ENCODE measurements at places on chromosomes 2 and 18.

GRCh38 chr2:28895189-28895893, 874 bp downstream of the WDR43 start:
- no peak for DNase-seq

- no peak for DNase-seq
These were observed 498.3 kb downstream of the RIT2 start for GRCh38 chr18:42617221-42617620.

DNA sequence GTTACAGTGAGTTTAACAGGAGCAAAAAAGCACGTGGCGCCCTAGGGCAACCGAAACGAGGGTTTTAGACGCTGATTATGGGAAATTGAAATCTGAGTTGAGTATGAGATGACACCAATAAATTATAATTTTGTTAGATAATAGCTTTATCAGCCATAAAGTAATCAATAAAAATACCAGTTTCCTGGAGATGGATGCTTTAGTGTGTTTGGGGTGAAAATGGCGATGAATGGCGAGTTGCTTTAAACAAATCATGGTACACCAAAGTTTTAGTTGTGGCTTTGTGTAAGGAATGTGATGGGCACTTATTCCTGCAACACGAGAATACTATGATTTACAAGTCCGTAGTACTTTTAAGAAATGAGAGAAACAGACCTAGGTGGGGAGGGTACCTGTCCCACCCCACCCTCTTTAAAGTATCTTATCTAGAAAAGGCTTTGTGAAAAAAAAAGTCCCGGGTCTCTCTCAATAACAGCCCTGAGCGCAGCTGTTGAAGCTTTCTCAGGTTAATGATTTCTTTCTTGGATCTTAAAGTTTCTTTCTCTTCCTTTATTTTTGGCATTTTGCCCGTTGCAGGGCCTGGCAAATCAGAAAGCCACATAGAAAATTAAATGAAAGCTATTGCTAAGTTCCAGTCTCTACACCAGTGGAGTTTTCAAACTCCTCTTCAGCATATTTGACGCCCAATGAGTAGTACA, 1.5 kb upstream of the RRM2 start:
- DNase-seq, result no peak

DNA sequence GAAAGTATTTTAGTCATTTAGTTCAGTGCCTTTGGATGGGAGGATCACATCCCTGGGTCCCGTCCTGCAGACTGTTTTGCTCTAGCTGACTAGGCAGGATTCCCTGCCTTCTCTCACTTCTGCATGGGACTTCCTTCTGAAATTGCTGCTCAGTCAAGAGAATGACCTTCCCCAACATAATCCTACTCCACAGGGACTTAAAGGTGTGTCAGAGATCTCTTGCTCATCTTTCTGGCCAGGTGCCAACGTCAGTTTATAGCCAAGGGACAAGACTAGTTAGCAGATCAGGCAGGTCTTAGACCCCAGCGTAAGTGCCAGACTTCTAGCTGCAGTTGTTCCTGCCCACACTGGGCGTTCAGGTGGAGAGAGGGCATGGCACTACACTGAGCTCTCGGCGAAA, 9.5 kb upstream of the IL1B start:
- no peak for DNase-seq

DNA sequence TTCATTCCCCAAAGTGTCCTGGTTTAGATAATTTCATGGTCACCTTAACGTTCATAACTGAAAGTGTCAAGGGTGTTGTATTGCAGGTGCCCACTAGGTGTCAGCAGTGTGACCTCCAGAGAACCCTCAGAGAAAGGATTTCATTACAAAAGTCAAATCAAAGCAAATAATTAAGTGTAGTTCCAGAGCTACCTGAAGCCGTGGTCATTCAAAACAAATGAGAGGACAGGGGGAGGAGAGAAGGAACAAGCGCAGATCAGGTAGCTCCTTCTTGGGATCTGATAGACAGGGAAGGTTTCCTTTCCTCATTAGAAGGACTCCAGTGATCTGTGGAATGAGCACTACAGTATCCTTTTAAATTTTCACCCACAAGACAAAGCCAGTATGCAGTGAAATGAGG, at the start of gene SLC9A4:
Gene SLC9A4 (plus strand): TSS at position 207 of the 400 bp plus-strand sequence. CDS start 534 bp downstream, outside the sequence.
- no peak for DNase-seq

- no peak for DNase-seq
These were observed 86.6 kb downstream of the ACOXL start for GRCh38 chr2:110818767-110819481.

- DNase-seq, result no peak
These were observed 9.2 kb upstream of the HK2 start for GRCh38 chr2:74824679-74825078.

- no peak for DNase-seq
These were observed 284.5 kb downstream of the ZNF521 start for GRCh38 chr18:25067275-25068025.

GRCh38 chr2:111239581-111240249, 119.0 kb downstream of the BCL2L11 start:
- no peak for DNase-seq

DNA sequence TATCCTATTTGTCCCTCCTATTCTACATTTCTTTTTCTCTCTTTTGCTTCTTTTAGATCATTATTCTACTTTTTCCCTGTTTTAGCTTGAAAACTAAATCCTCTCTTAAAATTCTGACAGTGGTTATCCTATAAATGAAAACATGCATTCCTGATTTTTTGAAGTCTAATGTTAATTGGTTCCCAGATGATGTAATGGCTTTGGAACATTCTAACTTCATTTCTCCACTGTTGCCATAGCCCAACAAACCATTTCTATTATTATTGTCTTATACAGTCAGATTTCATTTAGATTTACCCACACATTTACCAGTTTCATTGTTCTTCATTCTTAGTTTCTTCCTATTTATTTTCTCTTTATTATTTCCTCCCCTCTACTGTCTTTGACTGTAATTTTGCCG, 36.5 kb downstream of the SIGLEC15 start:
- DNase-seq, result no peak

DNA sequence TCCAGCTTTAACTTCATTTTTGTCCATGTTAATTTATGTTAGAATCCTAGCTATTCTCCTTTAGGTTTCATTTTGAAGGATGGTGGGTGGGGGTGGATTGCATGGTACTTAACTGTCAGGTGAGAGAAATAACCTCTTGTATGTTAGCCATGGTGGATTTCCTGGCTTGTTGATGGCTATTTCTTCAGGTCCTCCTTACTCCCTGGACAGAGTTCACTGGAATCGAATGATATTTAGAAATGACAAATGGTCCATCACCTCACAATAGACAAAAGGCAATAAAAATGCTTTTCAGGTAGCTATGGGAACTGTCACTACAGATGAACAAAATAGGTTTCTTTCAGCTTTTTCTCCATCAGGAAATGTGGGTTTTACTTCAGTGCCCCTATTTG, 91.7 kb downstream of the EML6 start:
- no peak for DNase-seq

- no peak for DNase-seq
These were observed 679.1 kb upstream of the CDH2 start for GRCh38 chr18:28855989-28856388.

DNA sequence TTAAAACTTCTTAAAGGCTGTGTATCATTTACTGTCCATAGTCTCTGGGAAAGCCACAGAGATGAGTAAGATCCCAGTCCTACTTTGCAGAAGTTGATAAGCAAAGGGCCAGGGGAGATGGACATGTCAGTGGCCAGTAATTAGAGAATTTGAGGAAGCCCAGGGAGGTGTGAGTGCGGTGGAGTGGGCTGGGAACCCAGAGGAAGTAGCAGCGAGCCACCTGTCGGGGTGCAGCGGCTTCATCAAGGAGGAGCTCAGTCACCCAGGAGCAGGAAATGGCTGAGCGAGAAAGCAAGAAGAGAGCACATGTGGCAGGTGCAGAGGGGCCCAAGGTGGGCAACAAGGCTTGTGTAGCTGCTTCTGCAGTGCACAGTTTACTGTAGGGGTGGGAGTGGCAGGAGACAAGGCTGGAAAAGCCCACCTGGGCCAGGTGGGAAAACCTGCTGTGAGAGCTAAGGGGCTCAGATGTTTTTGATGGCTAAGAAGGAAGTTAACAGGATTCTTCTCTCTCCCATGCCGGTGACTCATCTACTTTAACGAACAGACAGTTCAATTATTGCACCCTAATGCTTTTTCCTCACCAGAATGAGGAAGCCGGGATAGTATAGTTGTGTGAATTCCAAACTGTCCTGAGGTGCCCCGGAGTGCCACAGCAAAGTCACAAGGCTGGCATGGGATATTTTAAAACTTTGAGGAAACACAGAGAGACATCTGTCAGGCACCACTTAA, 34.8 kb upstream of the MGAT5 start:
- peak; percentile 13 for DNase-seq

DNA sequence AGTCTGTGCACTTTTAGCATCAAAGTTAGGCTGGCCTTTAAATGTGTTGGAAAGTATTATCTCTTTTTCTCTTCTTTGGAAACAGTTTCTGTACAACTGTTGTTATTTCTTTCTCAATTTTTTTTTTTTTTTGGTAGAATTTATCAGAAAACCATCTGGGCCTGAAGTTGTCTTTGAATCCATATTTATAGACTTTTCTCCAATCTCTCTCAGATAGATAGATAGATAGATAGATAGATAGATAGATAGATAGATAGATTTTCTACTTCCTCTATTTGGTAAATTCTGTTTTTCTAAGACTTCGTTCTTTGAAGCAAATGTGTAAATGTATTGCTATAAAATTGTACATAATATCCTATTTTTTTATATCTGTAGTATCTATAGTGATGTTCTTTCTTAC, 17.5 kb downstream of the DNAJC10 start:
- no peak for DNase-seq

DNA sequence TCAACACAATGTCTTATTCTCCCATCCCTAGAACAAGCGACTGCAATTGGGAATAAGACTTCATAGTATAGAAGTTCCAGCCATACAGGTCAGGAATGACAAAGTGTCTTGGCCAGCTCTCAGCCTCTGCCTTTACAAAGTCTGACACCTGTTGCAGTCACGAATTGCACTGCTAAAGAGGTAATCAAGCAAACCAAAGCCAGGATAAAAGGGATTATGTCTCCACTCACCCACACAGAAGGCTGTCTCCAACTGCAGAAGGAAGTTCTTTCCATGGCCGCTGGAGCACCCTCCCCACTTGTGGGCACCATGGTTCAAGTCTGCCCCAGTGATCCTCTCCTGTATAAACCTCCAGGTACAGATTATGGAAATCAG, 114.8 kb upstream of the PKDCC start:
- DNase-seq, result no peak

DNA sequence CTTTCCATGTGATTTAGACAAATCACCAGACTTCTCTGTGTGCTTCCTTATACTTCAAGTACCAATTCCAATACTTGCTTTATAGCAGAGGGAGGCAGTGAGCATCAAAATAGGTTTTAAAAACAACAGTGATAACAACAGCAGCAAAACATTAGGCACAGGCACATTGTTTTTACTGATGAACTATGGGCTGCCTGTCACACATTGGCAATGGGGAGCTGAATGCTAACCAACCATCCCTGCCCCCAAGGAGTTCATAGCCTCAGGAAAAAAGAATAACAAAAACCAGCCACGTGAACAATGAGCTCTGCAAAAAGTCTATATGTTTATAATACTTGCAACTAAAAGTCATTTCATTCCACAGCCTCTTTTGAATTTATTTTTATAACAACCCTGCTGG, 287.9 kb upstream of the TRIB2 start:
- DNase-seq, result no peak

- no peak for DNase-seq
These were observed 69.9 kb downstream of the UXS1 start for GRCh38 chr2:106124106-106124756.

- no peak for DNase-seq
These were observed 106.0 kb downstream of the PLEKHM3 start for GRCh38 chr2:207919164-207919919.

DNA sequence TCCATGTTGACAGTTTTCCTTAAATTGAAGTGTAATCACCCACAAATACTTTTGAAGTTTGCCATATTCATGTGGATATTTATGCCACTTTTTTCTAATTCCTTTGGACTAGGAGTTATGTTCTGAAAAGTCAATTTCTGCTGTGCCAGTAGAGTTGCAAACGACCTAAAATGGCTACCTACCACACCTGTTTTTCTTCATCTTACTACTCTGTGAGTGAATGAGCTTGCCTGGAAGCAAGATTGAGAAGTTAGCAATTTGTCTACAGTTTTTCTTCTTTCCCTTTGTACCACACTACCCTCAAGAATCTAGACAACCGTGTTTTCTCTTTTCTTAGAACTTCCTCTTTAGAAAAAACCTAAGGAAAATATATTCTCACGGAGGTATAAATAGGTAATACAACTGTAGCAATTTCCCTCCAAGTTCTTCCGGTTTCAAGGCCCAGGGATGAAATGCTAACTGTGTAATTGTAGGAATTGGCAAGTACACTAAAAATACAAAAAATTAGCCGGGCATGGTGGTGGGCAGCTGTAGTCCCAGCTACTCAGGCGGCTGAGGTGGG, 7.3 kb upstream of the SLC39A10 start:
- no peak for DNase-seq

DNA sequence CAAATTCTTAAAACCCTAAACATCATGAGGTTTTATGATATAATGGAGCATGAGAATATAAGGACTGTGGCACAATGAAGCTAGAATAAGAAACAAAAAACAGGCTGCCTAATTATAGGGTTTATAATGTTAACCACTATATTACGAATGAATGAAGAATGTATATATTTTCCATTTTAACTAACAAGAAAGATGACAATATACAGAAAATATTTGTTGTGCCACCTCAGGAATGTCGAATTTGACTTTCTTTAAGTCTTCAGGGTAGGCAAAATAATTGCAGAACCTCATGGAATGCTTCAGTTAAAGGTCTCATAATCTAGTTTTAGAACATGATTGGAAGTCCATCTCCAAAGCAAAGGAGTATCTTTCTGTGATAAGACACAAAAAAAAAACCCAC, 282.9 kb upstream of the SLC8A1 start:
- DNase-seq, result no peak

- no peak for DNase-seq
These were observed 9.6 kb downstream of the IFIH1 start for GRCh38 chr2:162308747-162309503.

DNA sequence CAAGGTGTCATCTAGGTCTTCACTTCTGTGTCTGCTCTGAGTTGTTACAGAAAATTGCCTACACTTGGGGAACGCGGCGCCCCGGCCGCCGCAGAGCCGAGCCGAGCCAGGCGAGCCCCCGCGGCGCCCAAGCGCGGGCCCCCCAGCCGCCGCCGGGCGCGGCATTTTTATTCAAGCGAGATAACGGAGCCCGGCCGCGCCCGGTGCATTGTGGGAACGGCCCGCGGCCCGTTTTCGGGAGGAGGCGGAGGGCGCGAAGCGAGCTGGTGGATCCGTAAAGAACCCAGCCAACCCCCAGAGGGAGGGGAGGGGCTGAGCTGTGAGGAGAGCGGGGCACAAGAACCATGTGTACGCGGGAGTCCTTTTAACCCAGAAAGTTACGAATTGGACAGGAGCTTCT, 191.8 kb downstream of the FTCDNL1 start:
- no peak for DNase-seq

DNA sequence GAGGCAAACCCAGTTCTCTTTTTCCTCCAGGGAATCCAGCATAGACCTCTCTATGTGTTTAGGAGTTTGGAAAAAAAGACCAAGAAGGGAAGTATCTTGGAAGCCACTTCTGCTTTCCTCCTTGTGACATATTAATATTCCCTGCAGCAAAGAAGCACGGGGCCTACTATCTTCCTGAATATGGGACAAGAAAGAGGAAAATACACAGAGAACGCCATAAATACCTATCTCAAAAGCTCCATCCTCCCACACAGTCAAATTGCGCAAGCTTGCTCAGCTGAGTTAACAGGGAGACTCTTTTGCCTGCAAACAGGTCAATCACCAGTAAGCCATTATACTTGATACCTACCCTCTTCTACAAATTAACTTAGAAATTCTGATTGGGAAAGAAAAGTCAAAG, 16.7 kb upstream of the RAPH1 start:
- no peak for DNase-seq

- DNase-seq, result no peak
These were observed 258.3 kb upstream of the CXCR4 start for GRCh38 chr2:136376211-136376610.

- no peak for DNase-seq
These were observed 34.6 kb upstream of the ACKR3 start for GRCh38 chr2:236535024-236535423.

Data from T-helper 22 cell (primary cell).